ENCODE measurements at places on chromosomes 1 and 21.

GRCh38 chr21:29194342-29194741 lies 63.9 kb downstream of the MAP3K7CL start:
- DNase-seq = no peak

- no peak for DNase-seq
Observed at GRCh38 chr1:68633141-68633919, 136.4 kb upstream of the DEPDC1 start.

DNA sequence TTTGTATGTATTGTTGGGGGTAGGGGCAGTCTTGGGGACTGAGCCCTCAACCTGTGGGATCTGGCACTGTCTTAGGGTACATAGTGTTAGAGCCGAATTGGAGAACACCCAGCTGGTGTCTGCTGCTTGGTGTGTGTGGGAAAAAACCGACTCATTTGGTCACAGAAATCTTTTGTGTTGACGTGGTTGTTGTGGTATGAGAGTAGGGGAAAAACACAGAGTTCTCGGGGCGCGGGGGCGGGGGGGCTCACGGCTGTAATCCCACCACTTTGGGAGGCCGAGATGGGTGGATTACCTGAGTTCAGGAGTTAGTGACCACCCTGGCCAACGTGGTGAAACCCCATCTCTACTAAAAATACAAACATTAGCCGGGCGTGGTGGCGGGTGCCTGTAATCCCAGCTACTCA lies 15.3 kb upstream of the SRSF10 start:
- no peak for DNase-seq

DNA sequence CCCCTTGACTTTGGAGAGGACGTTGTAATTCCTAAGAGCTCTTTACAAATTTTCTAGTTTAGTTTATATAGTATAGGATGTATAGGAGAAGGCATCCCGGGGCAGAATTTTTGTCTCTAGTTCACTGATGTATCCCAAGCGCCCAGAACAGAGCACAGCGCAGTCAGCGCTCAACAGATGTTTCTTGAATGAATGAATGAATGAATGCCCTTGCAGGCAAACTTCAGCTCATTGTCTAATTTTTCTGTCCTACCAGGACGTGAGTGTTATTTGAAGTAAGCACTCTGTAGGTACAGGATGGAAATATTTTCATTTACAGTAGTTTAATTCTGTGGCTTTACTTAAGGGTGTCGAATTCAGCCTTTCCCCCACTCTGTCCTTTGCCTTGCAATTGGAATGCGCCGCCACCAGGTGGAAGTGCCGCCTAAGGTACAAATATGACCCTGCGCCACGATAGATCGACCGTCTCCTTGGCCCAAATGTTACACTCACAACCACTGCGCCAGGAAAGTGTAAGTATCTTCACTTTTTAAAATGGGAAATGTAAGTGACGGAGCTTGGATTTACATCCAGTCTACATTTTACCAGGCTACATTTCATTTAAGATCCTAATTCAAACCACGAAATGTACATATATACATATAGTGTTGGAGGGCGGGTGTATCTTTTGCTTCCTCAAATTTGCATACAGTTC lies 910 bp upstream of the MRPL39 start:
- DNase-seq = no peak

DNA sequence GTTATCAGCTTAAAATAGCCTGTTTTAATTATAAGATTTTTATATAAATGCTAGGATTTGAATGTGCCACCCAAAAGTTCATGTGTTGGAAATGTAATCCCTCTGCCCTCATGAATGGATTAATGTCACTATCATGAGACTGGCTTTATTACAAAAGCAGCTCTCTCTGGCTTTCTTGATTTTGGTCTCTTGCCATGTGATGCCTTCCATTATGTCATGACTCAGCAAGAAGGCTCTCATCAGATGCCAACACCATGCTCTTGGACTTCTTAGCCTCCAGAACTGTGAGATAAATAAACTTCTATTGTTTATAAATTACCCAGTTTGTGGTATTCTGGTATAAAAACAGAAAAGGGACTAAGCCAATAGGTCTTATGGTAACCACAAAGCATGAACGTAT lies 6.9 kb upstream of the PRSS38 start:
- DNase-seq = no peak

GRCh38 chr1:116314305-116314919 lies 58.6 kb upstream of the ATP1A1 start:
- no peak for DNase-seq

- no peak for DNase-seq
Observed at GRCh38 chr21:24418671-24419070, 1188.6 kb downstream of the MRPL39 start.

DNA sequence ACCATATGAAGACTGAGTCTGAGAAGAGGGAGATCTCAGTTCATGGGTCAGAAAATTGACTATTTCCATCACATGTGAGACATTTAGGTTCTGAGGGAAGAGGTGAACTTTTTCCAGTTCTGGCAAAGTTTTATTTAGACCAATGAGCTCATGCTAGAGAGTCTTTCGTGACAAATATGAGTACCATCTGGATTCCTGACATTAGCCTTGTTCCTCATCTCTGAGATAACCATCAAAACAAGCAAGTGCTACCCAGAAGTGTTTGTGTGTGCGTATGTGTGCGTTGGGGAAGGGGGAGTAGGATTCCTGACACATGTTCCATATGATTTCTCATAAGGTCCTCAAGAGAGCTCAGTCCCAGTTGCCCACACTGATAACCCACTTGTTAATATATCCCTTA lies 120.6 kb downstream of the FASLG start:
- DNase-seq = no peak

- DNase-seq = no peak
Observed at GRCh38 chr1:77900687-77901293, 12.4 kb downstream of the NEXN start.

- no peak for DNase-seq
Observed at GRCh38 chr1:156476501-156477298, 23.9 kb downstream of the MEF2D start.

GRCh38 chr1:66764994-66765578 lies 12.8 kb downstream of the DYNLT5 start:
- no peak for DNase-seq

DNA sequence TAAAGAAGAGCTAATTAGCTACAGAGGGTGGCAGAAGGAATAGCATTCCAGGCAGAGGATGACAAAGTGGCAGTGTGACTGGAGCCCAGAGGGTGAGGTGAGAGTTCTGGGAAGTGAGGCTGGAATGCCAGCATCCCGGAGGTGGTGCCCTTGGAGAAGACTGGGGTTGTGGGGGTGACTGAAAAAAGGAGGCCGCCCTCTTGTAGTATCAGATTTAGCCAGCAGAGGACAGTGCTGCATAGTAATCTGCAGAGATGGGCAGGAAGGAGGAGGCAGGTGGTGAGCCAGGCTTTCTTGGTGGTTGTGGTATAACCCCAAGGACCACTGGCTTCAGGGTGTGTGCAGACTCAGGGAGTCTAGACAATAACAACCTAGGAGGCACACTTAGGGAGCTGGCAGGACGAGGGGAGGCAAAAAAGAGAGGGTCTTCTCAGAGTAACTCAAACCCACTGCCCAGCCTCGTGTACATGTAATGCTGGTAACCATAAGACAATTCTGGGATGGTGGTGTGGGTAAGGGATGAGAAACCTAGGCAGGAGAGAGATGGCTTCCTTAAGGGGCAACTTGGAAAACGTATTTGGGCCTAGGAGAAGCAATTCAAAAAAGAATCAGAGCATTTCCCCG lies 30.5 kb downstream of the MROH7 start:
- DNase-seq = peak; percentile 31

GRCh38 chr1:239044829-239045228 lies 341.5 kb upstream of the CHRM3 start:
- no peak for DNase-seq

DNA sequence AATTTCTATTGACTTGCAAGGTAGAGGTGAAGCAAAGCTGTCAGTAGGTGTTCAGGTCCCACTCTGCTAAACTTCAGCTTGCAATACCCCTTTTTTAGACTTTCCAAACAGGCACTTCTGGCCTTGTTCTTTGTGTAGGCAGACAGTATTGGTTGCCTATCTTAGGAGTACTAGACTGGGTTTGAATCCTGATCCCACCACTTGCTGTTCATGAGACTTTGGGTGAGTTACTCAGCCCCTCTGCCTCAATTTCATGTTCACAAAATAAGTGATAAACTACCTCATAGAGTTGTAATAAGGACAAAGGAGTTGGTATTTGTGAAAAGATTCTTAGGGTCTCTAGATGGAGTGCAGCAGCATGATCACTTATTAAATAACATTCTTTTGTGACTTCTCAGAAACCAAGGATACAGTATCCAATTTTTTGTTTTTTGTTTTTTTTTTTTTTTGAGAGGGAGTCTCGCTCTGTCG lies 5.2 kb downstream of the RCC1 start:
- no peak for DNase-seq

DNA sequence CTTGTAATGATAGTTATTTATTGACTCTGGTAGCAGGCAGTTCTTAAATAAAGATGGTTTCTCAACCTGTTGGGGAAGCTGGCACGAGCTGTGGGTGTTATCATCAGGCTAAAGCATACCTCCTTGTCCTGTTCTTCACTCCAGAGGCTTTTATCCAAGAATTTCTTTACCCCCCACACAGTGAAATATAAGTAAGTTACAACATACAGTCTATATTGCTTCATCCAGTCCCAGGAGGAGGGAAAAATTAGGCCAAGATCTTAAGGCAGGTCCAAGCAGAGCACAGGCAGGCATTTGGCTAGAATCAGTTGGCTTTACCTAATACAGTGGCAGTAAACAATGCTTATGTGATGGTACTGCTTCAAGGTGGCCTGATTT lies 6.3 kb downstream of the TMEM81 start:
- no peak for DNase-seq

DNA sequence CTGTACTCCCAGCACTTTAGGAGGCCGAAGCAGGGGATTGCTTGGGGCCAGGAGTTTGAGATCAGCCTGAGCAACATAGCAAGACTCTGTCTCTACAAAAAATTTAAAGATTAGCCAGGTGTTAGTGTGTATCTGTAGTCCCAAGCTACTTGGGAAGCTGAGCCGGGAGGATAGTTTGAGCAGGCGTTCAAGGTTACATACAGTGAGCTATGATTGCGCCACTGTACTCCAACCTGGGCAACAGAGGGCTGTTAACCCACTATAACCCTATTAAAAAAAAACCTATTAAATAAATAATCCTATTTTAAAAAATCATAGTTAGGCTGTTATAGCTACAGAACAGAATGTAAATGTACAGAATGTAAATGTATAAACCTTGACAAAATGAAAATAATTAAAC lies 2.2 kb downstream of the MIS18A start:
- DNase-seq = no peak

GRCh38 chr1:116508984-116509980 lies 61.5 kb downstream of the CD58 start:
- DNase-seq = peak; percentile 32

GRCh38 chr1:52683367-52683940 lies 14.7 kb downstream of the COA7 start:
- no peak for DNase-seq

GRCh38 chr21:38909109-38909508 lies 103.4 kb downstream of the ETS2 start:
- DNase-seq = no peak

DNA sequence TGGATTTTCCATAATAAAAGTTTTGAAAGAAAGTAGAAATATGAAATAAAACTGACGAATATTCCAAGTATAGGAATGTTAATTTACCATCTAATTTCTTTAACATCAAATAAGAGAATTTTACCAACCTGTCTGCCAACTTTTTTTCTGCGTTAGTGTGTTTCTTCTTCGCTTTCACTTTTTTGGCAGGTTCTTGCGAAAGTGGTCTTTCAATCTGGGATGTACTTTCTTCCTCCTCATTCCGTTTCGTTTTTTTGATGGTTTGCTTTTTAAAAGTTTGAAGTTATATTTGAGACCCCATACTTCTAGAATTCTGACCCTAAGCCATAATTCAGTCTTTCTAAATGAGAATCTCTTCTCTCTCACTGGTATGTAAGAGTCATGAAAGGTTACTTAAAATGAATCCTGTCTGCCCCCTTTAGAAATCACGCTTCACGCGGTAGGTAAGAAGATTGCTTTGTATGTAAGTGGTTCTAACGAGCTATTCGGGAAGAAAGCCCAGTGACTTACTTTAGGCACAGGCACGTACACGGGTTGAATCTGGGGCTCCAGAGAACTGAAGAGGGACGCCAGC lies 580 bp downstream of the RBM34 start:
- DNase-seq = no peak

- DNase-seq = no peak
Observed at GRCh38 chr1:79310609-79311008, 304.1 kb upstream of the ADGRL4 start.

DNA sequence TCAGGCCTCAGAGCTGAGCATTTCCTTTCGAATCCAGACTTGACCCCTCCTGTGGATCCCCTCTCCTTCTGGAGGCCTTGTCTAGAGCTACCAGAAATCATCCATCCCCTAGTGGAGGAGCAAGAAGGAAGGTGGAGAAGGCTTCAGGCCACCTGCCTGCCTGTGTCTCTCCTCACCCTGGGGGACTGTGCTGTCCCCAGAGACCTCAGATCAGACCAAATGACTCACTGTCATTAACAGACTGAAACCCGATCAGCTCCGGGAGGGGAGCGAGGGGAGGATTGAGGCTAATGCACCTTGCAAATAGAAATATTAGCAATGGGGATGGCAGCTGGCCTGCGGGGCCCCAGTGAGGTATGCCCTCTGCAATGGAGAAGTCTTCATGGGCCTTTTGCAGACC lies 2.1 kb downstream of the MYBPH start:
- no peak for DNase-seq

GRCh38 chr1:45722809-45723208 lies 27.6 kb downstream of the IPP start:
- no peak for DNase-seq

DNA sequence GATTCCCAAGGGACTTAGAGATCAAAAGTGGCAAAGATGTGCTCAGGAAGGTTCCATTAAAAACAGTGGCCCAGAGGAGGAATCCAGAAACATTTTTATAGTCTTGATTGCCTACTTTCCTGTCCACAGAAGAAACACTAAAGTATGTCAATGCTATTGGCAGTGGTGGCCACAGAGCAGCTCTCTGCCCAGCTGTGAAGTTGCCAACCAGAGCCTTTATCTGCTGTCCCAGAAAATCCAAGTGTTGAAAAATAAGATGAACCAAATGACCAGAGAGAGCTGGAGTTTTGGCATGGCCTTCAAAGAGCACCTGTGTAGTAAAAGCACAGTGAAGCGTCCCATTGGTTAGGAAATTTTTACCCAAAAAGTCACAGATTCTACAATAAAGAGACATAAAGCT lies 181.2 kb downstream of the TGFBR3 start:
- no peak for DNase-seq

DNA sequence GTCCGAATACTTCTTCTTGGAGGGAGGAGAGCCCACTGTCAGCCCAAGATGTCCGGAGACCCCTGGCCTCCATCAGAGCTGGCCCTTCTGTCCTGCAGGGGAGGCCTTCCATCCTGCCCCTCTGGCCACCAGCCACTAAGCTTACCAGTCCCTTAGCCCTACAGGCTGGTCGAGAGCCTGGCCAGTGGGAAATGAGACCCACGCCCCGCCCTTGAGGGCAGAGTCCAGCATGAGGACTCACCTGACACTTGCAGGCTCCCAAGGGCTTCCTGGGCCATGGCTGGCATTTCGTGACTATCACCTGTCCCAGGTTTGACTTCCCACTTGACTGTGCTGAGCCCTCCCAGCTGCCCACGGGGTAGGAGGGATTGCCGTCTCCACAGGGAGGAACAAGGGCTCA lies 361.8 kb upstream of the VAMP3 start:
- DNase-seq = no peak

Data from SW 1271 (cell line).